ENCODE measurements at places on chromosomes 5 and 9.

- no peak for DNase-seq
Observed at GRCh38 chr9:3578786-3579185, 53.0 kb upstream of the RFX3 start.

GRCh38 chr5:134252671-134253070 lies 26.8 kb upstream of the PPP2CA start:
- no peak for DNase-seq

GRCh38 chr5:149358294-149358651 lies 427 bp downstream of the PCYOX1L start:
- peak; percentile 49 for DNase-seq

DNA sequence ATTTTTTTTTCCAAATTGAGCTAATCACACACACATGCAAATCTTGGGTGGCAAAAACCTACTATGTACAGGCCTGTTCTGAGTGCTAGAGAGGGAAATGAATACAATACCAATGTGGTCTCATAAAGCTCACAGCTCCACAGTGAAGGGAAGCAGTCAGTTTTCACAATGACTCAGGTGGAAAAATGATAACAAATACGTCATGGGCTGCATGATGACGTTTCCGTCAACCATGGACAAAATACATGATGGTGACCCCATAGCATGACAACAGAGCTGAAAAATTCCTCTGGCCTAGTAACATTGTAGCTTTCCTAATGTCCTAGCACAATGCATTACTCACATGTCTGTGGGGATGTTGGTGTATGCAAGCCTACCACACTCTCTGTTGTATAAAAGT lies 252.5 kb downstream of the TRIM32 start:
- no peak for DNase-seq

DNA sequence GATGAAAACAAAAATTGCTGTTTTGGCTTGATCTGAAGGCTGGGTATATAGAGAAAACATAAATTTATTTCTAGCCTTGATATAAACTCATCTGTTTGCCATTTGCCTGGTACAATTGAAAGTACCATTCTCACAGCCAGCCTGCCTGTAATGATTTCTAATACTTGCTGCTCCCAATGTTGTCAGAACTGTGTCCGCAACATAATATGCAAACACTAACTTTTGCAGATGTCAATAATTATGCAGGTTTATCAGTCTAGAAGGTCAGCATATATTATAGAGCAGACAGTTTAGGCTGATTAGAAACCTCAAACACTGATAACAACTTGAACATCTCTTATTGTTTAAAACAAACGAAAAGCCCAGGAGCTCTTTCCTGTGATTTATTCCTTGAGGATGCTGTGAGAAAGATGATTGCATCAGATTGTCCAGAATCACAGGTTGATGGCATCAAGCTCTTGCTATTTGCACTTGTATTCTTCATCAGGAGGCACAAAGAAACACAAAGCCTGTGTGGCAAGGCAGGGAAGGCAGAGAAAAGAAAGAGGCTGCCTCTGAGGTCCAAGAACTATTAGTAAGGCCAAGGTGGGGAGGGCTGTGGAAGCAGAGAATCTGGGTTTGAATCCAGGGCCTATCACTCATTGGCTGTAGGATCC lies 21.4 kb upstream of the HMHB1 start:
- DNase-seq = no peak

GRCh38 chr5:57435701-57436134 lies 46.9 kb downstream of the ACTBL2 start:
- no peak for DNase-seq

DNA sequence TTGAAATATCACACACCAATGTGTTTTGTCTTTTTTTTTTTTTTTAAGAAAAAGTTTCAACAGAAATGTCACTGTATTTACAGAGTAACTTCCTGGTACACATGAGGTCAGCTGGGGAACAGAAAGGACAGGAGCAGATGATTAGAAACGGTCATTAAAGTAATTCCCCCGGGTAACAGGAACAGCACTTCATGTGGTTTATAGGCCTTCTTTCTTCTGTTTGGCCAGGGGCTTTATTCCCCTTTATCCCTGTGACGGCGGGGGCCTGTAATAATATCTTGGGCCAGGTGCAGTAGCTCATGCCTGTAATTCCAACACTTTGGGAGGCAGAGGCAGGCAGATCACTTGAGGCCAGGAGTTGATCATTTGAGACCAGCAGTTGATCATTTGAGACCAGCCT lies 30.5 kb upstream of the MSH3 start:
- no peak for DNase-seq

DNA sequence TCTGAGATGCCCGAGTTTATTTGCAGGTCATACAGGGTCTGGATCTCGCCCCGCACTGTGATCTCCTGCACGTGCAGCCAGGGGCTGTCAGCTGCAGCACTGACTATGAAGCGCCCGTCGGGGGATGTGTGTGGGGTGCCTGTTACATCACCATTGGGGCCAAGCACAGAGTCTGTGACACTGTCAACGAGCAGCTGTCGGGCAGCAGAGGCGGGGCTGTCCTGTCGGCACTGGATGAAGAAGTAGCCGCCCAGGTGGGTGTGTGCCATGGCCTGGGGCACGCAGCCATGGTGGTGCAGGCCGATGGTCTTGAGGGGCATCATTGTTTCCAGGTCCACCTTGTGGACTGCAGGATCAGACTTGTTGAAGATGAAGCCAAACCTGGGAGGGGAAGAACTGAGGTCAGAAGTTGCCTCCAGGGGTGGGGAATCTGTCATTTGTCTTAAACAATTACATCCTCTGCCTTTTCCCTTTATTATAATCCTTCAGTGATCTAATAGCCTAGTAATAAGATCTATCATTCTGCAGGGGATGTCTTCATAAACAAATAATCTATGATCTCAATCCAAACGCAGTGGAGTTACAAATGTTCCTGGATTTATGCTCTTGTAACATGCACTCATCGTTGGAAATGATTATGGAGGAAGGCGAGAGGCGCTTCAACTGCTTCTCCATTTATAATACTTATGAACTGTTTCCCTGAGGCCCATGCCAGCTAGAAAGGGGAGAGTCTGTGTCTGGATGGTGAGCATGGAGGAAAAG lies 147.8 kb downstream of the HSPA4 start:
- DNase-seq = no peak

- no peak for DNase-seq
Observed at GRCh38 chr5:118863345-118863744, 125.0 kb downstream of the DTWD2 start.

DNA sequence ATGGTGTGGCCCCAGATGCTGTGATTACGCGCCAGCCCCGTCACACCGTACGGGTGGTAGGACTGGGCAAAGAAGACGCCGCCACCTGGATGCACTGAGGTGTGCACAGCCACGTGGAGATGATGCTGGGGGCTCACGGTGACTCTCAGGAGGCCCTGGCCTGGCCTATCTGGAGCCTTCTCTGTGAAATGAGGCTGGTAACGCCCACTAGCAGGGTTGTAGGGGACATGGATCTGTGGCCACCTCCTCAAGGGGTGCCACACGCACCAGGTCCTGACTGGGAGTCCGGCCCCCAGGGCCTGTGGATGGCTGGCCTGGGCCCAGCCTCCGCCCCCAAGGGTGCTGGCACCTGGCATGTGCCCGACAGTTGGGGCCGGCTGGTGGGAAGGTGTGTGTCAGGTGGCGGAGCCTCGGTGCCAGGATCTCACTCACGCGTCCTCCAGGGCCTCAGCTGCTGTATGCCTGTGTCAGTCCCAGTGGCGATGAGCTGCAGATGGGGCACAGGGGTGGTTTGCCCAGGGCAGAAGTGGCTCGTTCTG lies 32.4 kb downstream of the NEK6 start:
- DNase-seq = no peak

DNA sequence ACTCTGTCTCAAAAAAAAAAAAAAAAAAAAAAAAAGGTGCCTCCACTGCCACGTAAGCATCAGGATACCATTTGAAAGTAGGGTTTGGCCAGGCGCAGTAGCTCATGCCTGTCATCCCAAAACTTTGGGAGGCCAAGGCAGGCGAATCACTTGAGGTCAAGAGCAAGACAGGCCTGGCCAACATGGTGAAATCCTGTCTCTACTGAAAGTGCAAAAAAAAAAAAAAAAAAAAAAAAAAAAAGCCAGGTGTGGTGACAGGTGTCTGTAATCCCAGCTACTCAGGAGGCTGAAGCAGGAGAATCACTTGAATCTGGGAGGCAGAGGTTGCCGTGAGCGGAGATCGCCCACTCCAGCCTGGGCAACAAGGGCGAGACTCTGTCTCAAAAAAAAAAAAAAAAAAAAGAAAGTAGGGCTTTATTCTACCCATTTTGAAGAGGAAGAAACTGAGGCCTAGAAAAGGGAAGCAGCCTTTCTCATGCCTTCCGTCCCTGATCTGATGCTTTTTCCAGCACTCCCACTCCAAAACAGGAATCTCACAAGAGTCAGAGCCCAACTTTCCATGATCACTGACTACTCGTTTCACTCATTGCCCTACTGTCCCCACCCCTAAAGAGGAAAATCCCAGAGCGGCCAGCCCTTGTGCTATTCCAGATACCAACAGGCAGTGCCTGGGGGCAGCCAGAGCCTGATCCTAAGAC lies 16.3 kb upstream of the CCIN start:
- no peak for DNase-seq

DNA sequence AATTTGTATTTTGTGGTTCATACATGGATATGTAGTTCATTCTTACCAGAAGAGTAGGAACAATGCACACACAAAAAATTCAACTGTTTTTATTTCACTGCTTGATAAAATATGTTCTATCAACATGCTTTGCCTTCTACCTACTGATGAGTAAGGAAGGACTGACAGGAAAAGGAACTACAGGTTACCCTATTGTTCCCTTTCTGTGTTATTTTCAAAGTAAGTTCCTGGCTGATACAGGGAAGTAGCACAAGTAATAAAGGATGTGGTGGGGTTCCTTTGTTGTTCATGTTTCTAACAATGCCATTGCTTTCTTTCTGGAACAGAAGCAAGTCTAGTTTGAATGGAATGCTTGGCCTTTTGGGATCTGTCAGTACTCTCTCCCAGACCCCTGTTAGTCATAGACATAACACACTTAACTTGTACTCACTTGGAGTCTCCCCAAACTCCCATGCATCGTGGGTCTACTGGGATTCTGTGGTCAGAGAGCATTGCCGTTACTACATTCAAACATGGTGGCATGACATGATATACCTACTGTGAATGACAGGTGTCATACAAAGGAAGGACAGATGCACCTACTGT lies 20.2 kb upstream of the ALDOB start:
- DNase-seq = no peak

GRCh38 chr5:2675548-2675947 lies 75.9 kb downstream of the IRX2 start:
- DNase-seq = no peak

DNA sequence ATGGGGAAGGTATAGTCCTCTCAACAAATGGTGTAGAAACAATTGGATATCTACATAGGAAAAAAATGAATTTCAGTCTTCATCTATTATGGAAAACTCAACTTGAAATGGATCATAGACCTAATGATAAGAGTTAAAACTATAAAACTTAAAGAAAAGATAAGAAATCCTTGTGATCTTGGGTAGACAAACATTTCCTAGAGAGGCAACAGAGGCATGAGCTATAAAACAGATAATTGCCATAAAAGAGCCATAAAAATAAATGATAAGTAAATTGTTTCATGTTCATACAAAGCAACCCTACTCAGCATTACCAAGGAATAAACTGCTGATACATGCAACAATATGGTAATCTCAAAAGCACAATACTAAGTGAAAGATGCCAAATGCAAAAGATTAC lies 76.2 kb downstream of the SNX18 start:
- no peak for DNase-seq

GRCh38 chr5:173625261-173625660 lies 8.8 kb upstream of the BOD1 start:
- DNase-seq = no peak

GRCh38 chr9:38380230-38380871 lies 12.2 kb upstream of the ALDH1B1 start:
- DNase-seq = no peak

- no peak for DNase-seq
Observed at GRCh38 chr9:91119142-91119541, 242.6 kb downstream of the AUH start.

DNA sequence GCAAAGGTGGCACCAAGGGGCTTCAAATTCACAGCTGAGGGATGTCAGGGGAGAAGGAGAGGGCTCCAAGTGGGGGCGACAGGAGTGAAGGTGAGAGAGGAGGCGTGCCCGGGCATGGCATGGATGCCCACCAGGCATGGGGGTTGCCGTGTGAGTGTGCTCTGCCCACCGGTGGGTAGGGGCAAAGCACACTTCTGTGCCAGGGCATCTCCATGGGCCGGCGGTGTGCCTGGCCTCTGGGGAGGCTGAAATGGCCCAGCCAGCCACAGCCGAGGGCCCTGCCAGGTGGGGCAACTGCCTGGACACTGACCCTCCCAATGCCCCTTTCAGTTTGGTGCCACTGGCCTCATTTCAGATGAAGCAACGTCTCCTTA lies 14.0 kb upstream of the RNU6ATAC start:
- DNase-seq = no peak

GRCh38 chr9:128276574-128277270 lies 646 bp downstream of the SWI5 start:
- DNase-seq = no peak

GRCh38 chr9:83336706-83337105 lies 201.5 kb downstream of the FRMD3 start:
- no peak for DNase-seq

DNA sequence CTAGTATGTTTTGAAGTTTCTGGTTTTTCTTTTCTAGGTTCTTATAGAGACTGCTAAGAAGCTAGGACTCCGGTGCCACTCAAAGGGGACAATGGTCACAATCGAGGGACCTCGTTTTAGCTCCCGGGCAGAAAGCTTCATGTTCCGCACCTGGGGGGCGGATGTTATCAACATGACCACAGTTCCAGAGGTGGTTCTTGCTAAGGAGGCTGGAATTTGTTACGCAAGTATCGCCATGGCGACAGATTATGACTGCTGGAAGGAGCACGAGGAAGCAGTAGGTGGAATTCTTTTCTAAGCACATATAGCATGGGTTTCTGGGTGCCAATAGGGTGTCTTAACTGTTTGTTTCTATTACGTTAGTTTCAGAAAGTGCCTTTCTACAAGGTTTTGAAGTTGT lies 52.2 kb downstream of the MTAP start:
- no peak for DNase-seq

DNA sequence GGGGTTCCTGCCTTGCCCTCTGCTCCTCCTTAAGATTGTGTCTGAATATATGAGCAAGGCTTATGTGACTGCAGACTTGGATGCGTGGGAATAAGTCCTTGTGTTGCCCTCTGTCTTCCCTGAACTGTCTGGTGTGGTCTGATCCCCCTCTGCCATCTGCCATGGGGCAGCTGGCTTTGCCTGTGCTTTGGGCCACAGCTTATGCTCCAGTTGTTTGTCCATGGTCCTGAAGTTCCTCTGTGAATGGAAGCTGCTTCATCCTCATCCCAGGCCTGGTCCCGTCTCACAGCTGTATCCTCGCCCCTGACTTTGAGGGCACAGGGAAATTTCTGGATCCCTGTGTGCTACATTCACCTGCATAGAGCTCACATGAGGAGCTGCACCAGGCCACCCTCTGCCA lies 14.7 kb downstream of the IL31RA start:
- DNase-seq = no peak

DNA sequence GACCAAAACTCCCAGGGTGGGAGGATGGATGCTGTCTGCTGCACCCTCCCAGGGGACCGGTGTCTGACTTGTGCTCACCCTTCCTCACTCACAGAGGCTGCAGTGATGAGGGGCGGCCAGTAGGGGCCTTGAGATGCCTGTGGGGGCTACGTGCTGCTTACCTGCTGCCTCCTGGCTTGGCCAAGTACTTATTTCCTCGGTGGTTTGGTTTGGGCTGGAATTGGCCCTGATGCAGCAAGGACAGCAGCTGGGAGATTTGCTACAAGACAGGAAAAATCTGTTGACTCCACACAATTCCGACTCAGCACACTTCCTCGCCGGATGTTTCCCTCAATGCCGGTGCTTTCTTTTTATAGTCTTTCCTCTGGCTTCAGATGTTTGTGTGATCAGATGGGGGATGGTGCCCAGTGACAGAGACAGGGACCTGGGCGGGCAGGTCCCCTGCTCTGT lies 6.6 kb downstream of the PCDH12 start:
- DNase-seq = no peak

All from NK-92 treated with Interleukin-12 subunit alpha and Interleukin-12 subunit beta, amount 100 ng/mL, for 24 hours (cell line).